ENCODE measurements at places on chromosomes 16 and 17.

GRCh38 chr16:4498546-4499195 lies 22.5 kb downstream of the HMOX2 start:
- no peak for DNase-seq

DNA sequence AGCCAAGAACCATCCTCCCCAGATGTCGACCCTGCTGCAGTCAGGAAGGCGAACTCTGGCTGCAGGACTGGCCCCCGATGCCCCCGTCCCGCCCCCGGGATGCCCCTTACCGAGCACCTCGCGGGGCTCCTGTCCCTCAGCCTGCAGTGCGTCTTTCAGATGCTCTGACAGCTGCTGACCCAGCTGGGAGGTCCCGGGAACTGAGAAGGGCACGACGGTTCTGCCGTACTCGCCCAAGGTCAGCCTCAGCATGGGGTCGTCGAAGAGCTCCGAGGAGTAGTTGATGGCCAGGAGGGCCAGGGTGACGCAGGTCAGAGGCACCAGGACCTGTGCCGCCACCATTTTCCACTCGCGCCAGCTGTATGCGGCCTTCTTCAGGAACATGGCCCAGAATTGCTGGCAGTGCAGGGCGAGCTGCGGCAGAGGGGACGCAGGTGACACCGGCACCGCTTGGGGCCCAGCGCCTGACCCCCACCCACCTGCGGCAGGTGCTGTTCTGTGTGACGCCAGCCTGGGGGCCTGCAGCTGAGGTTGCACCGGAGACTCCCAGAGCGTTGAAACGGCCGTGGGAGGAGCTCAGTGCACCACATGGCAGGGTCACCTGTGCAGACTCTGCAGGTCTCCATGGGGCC lies 20.1 kb upstream of the RNPS1 start:
- no peak for DNase-seq

DNA sequence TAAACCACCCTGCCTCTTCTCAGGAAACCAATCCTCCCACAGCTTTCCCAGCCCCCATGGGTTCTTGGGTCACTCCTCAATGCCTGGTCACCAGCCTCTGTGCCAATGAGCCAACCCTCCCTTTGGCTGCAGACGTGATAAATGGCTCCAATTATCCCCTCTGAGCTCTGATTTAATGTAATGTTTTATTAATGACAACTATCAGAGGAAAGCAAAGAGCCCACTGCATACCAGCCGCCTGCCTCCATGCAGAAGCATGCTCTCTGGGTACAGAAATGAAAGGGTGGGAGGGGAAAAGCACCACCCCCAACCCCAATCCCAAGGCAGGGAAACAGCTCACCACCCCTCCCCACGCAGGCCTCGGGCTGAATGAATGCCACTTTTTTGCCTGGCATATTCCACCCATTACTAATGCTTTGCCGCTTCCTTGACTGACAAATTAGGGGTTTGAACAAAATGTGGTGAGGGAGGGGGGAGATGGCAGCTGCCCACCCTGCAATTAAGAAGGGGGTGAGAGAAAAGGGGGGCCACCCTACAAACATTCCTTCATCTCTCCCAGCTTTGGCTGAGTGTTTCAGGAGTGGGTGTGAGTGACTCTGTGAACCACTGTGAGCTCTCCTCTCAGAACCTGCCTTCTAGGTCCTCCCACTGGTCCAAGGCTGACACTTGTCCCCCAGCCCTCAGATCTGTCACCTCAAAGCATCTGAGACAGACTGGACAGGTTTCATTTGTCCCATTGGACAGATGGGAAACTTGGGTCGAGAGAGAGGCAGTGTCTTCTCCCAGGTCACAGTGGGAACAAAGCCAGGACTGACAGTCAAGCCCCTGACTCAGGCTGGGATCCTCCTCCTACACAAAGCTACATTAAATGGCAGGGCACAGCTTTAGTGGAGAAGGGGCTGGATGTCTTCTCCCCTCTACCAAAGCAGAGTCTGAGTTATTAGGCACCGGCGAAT lies 161.5 kb downstream of the TMEM132E start:
- DNase-seq = no peak

DNA sequence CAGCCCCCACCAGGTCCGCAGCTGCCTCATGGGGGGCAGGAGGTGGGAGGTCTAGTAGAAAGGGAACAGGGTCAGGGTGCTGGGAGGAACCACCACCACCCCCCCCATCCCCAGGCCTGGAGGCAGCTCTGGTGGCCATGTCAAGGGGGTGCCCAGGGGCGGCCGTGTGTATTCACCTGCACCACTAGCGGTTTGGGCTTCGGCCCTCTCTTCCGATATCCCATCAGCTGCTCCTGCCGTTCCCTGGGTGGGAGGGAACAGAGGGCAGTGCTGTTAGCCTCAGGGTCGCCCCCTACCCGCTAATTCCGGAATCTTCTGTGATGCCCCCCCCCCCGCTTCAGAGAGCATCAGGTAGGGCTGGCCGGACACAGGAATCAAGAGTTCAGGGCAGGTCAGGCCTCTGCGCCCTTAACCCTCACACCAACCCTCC lies 3.8 kb downstream of the CBX4 start:
- DNase-seq = no peak

- peak; percentile 82 for DNase-seq
Observed at GRCh38 chr17:980406-981291, 1.1 kb upstream of the NXN start.

Measured in HTR-8/SVneo (cell line).